Body of pancreas (tissue), 4 donors: ENCODE measurements at places on chromosomes 6 and 20. TPM values are rescaled to one million over a fixed set of nuclear protein-coding genes. Genes with fewer than 3 reads are reported as not detected.

DNA sequence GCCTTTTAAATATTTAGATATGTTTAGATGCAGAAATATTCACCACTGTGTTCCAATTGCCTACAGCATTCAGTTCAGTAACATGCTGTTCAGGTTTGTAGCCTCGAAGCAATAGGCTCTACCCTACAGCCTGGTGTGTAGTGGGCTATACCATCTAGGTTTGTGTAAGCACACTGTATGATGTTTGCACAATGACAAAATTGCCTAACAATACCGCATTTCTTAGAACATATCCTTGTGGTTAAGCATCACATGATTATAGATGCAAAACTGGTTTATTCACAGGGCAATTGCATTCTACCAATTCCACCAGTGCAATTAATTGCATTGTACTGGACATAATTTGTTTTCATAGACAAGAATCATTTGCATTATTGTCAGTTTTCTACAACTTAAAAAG lies 7.9 kb upstream of the SLC22A16 start:
- H3K27me3 ChIP-seq = no peaks in the 10 kb centered on the region
- no peaks in the 10 kb centered on the region for H3K36me3 ChIP-seq
- H3K27ac ChIP-seq = no peak overlapping the region
- no peaks in the 10 kb centered on the region for H3K4me1 ChIP-seq
- no peak overlapping the region for H3K4me3 ChIP-seq

The LINC00237 gene
- total RNA-seq = not detected

DNA sequence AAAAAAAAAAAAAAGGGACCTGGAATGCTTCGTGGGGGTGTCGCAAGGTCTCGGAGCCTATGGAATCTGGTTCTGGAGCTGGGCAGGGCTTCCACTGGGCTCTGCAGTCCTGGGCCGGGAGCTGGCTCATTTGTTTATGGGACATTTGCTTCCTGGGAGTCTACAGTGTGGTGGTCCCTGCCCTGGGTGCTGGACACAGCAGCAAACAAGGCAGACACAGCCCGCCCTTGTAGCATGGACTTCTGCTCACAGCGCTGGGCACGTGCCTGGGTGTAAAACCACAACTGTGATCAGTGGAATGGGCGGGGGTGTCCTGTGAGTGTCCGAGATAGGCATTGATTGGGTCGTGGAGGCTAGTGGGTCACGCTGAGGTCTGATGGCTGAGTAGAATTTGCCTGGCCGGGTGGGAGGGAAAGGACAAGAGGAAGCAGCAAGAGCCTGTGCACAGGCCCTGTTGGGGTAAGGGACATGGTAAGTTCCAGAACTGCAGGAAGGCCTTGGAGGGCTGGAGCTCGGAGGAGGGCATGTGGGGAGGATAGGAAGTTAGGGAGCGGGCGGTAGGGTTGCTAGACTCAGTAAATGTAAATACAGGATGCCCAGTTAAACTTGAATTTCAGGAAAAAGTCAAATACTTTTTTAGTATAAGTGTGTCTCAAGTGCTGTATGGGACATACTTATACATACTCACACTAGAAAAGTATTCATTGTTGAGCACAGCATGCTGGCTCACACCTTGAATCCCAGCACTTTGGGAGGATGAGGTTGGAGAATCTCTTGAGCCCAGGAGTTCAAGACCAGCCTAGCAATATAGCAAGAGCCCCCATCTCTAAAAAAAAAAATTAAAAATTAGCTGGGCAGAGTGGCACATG lies 61.3 kb upstream of the PMEPA1 start:
- H3K27ac ChIP-seq = no peak overlapping the region
- no peaks in the 10 kb centered on the region for H3K4me1 ChIP-seq
- H3K27me3 ChIP-seq = no peaks in the 10 kb centered on the region
- no peak overlapping the region for H3K4me3 ChIP-seq
- no peak for DNase-seq
- H3K36me3 ChIP-seq = no peaks in the 10 kb centered on the region

GRCh38 chr6:36290668-36291620 lies 21.1 kb downstream of the PNPLA1 start:
- DNase-seq = no peak
- no peaks in the 10 kb centered on the region for H3K27me3 ChIP-seq
- H3K36me3 ChIP-seq = no peaks in the 10 kb centered on the region
- H3K4me1 ChIP-seq = no peaks in the 10 kb centered on the region
- H3K27ac ChIP-seq = no peak overlapping the region

The OTOR gene
- total RNA-seq = not detected

GRCh38 chr6:15429141-15430110 lies 183.6 kb downstream of the JARID2 start:
- H3K4me3 ChIP-seq = no peak overlapping the region
- peaks cover 32% of the 10 kb centered on the region for H3K4me1 ChIP-seq
- H3K27ac ChIP-seq = no peak overlapping the region
- no peaks in the 10 kb centered on the region for H3K27me3 ChIP-seq
- no peaks in the 10 kb centered on the region for H3K36me3 ChIP-seq

The GNRH2 gene
- not detected for total RNA-seq

The LAMA2 gene
- total RNA-seq = 54.7 TPM

DNA sequence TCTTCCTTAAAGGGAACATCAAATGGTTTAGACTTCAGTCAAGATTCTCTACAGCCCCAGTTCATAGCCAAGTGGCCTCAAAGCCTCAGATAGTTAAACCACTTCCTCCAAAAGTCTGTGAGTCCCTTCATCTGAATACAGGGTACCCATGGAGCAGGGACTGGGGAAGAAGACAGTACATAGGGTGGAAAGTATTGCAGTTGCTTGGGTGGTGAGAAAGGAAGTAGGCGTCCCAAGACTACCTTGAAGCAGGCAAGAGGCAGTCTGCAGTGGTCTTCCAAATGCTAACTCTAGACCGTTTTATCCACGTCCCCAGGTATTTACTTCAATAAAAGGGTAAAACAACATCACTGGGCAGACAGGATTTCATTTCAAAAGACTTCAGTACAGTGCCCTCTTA lies 2.0 kb downstream of the FYN start:
- H3K27me3 ChIP-seq = peaks cover 10% of the 10 kb centered on the region
- H3K4me3 ChIP-seq = no peak overlapping the region
- DNase-seq = no peak
- H3K36me3 ChIP-seq = no peaks in the 10 kb centered on the region

The ADAM33 gene
- 29.0 TPM for total RNA-seq

- peaks cover 10% of the 10 kb centered on the region for H3K4me1 ChIP-seq
- DNase-seq = no peak
- H3K36me3 ChIP-seq = no peaks in the 10 kb centered on the region
- H3K4me3 ChIP-seq = no peak overlapping the region
Measured at GRCh38 chr20:12695937-12696336, 312.8 kb upstream of the SPTLC3 start.

- no peak for DNase-seq
- no peak overlapping the region for H3K4me3 ChIP-seq
- no peaks in the 10 kb centered on the region for H3K36me3 ChIP-seq
- no peak overlapping the region for H3K27ac ChIP-seq
Measured at GRCh38 chr6:24854077-24854666, 55.5 kb upstream of the ARMH2 start.

The HMGN3 gene
- total RNA-seq = 36.1 TPM

DNA sequence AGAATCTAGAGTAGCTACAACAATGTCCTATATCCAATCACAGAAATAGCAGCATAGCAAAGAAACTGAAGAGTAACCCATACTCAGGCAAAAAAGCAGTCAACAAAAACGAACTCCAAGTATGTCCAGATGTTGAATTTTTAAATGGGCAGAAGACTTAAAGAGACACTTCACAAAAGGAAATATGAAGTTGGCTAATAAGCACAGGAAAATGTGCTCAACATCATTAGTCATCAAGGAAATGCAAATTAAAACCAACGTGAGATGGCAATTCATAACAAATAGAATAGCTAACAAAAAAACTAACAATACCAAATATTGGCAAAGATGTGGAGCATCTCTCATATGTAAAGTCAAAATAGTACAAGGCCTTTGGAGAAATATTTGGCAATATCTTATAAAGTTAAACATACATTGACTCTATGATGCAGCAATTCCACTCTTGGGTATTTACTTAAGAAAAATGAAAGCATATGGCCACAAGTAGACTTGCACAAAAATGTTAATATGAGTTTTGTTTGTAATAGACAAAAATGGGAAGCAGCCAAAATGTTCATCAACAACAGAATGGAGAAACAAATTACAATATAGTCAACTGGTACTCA lies 37.7 kb downstream of the FRK start:
- H3K36me3 ChIP-seq = no peaks in the 10 kb centered on the region
- no peak overlapping the region for H3K27ac ChIP-seq
- H3K4me3 ChIP-seq = no peak overlapping the region
- peaks cover 14% of the 10 kb centered on the region for H3K4me1 ChIP-seq
- no peak for DNase-seq

- DNase-seq = no peak
- H3K27ac ChIP-seq = no peak overlapping the region
- H3K27me3 ChIP-seq = no peaks in the 10 kb centered on the region
- H3K36me3 ChIP-seq = no peaks in the 10 kb centered on the region
Measured at GRCh38 chr20:13865156-13865555, 80.3 kb downstream of the NDUFAF5 start.

DNA sequence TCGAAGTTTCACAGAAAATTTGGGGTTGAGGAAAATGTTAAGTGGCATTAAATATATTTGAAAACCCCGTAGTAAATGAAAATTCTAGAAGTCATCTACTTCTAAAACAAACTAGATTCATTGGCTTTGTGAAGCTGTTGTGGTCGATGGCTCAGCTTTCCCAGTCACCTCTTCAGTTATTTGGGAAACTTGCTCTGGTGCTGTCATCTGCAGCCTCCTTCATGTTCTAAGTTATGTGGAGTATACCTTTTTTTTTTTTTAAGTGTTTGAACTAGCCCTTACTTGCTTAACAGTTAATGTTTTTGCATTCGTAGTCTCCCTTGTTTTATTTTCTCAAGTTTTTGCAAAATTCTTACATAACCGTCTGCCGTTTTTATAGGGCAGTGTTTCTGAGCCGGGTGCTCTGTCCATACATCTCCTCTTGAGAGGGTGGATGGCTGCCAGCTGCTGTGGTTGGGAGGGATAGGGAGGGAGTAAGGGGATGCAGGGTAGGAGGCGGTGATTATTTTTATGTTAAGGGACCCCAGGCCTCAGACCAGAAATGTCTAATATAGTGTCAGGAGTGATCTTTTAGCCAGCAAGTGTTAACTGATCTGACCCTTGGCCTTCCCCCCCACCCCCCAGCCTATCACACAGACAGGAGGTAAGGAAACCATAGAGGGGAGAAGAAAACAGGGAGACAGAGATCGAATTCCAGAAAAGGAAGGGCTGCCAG lies 7.1 kb downstream of the RREB1 start:
- H3K27ac ChIP-seq = no peak overlapping the region
- H3K4me1 ChIP-seq = peaks cover 47% of the 10 kb centered on the region
- no peaks in the 10 kb centered on the region for H3K27me3 ChIP-seq
- no peak for DNase-seq
- H3K4me3 ChIP-seq = no peak overlapping the region

- no peak overlapping the region for H3K27ac ChIP-seq
- peaks cover 16% of the 10 kb centered on the region for H3K4me1 ChIP-seq
- no peak overlapping the region for H3K4me3 ChIP-seq
Measured at GRCh38 chr6:34366639-34366921, 25.9 kb downstream of the NUDT3 start.

- H3K36me3 ChIP-seq = no peaks in the 10 kb centered on the region
- H3K4me1 ChIP-seq = peaks cover 14% of the 10 kb centered on the region
- no peak overlapping the region for H3K27ac ChIP-seq
- H3K27me3 ChIP-seq = no peaks in the 10 kb centered on the region
Measured at GRCh38 chr6:154984146-154984545, 11.0 kb upstream of the TIAM2 start.

GRCh38 chr6:26045928-26046368 lies 41.3 kb upstream of the HFE start:
- peaks cover 21% of the 10 kb centered on the region for H3K4me1 ChIP-seq
- DNase-seq = no peak
- peak overlapping the region; percentile 96 for H3K27ac ChIP-seq
- H3K36me3 ChIP-seq = no peaks in the 10 kb centered on the region
- H3K27me3 ChIP-seq = no peaks in the 10 kb centered on the region
- H3K4me3 ChIP-seq = no peak overlapping the region

The CRISP3 gene
- total RNA-seq = 6.0 TPM

- H3K36me3 ChIP-seq = no peaks in the 10 kb centered on the region
- no peak overlapping the region for H3K27ac ChIP-seq
- no peak overlapping the region for H3K4me3 ChIP-seq
- no peaks in the 10 kb centered on the region for H3K27me3 ChIP-seq
Measured at GRCh38 chr6:70524721-70525286, 41.9 kb upstream of the SDHAF4 start.

The CTNNBL1 gene
- 17.4 TPM for total RNA-seq

- H3K4me3 ChIP-seq = no peak overlapping the region
- no peaks in the 10 kb centered on the region for H3K27me3 ChIP-seq
- H3K27ac ChIP-seq = peak overlapping the region; percentile 58
- H3K4me1 ChIP-seq = peaks cover 79% of the 10 kb centered on the region
- H3K36me3 ChIP-seq = no peaks in the 10 kb centered on the region
- DNase-seq = peak; percentile 75
Measured at GRCh38 chr6:148851683-148852556, 105.1 kb downstream of the UST start.

GRCh38 chr6:148578837-148579565 lies 167.8 kb upstream of the UST start:
- no peak overlapping the region for H3K27ac ChIP-seq
- H3K27me3 ChIP-seq = no peaks in the 10 kb centered on the region
- no peaks in the 10 kb centered on the region for H3K4me1 ChIP-seq
- no peak for DNase-seq
- H3K36me3 ChIP-seq = no peaks in the 10 kb centered on the region

DNA sequence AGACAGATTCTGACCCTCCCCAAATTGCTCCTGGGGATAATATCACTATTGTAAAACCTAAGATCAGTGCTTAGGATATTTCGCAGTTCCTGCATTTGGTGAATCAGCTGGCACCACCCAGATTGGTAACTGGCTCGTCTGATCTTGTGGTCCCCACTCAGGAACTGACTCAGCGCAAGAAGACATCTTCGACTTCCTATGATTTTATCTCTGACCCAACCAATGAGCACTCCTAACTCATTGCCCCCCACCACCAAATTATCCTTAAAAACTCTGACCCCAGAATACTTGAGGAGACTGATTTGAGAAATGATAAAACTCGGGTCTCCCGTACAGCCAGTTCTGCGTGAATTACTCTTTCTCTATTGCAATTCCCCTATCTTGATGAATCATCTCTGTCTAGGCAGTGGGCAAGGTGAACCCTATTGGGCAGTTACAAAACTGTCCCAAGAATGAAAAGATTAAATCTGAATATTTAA lies 55.7 kb upstream of the PRND start:
- no peaks in the 10 kb centered on the region for H3K4me1 ChIP-seq
- H3K36me3 ChIP-seq = no peaks in the 10 kb centered on the region
- H3K27me3 ChIP-seq = no peaks in the 10 kb centered on the region

The LMBRD1 gene
- 33.9 TPM for total RNA-seq

DNA sequence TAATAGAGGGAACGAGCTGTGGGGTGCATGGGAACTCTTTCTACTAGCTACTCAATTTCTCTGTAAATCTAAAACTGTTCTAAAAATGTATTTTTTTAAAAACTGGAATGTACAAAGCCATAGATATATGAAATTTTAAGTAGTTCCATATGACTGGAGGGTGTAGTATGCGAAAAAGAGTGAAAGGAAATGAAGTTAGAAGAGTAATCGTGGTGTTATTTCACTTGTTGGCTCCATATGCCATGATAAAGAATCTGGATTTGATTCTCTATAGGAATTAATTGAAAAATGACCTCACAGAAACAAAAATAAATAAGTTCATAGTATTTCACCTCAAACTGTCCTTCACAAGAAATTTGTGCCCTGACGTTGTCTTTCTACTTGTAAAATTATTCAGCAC lies 500.2 kb downstream of the TENT5A start:
- H3K4me1 ChIP-seq = no peaks in the 10 kb centered on the region
- H3K4me3 ChIP-seq = no peak overlapping the region
- no peak overlapping the region for H3K27ac ChIP-seq
- DNase-seq = no peak
- H3K27me3 ChIP-seq = no peaks in the 10 kb centered on the region
- no peaks in the 10 kb centered on the region for H3K36me3 ChIP-seq
